Amniotic epithelial cell (primary cell): ENCODE measurements at places on chromosomes 2 and 18.

DNA sequence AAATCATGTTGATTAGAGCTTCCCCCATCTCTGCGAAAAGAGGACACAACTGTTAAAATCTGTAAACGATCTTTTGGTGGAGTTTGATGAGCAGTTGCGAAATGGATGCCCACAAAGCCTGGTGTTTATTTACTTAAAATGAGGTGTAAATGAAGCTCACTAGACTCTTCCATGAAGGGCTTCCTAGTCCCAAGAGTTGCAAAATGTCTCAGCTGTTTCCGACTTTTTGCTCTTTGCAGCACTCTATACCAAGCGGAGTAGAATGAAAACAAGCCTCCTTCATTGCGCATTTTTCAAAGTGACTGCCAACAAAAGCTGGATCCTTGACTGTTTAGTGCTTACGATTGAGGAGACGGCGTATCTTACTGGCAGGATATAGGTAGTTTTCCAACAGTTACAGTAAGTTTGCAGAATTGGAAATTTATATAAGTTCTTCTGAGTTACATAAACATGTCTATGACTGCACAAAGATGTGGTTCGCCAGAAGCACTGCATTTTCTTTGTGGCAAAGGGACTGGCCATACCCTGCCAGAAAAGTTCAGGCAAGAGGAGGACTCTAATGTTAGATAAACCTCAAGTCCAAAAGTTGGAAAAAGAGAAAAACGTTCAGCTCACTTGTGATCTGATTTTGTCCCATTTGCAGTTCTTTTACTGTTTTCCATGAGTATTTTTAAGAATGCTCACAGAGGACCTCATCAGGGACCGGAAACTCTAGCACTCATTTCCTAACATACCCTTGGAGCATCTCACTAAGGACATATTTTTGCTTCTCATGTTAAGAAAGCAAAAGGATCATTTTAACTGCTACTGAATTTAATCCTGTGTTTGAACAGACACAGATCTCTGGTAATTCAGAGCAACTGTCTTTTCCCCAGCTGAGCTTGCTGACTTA is 42.7 kb downstream of the COLEC12 start:
- no peak for DNase-seq

DNA sequence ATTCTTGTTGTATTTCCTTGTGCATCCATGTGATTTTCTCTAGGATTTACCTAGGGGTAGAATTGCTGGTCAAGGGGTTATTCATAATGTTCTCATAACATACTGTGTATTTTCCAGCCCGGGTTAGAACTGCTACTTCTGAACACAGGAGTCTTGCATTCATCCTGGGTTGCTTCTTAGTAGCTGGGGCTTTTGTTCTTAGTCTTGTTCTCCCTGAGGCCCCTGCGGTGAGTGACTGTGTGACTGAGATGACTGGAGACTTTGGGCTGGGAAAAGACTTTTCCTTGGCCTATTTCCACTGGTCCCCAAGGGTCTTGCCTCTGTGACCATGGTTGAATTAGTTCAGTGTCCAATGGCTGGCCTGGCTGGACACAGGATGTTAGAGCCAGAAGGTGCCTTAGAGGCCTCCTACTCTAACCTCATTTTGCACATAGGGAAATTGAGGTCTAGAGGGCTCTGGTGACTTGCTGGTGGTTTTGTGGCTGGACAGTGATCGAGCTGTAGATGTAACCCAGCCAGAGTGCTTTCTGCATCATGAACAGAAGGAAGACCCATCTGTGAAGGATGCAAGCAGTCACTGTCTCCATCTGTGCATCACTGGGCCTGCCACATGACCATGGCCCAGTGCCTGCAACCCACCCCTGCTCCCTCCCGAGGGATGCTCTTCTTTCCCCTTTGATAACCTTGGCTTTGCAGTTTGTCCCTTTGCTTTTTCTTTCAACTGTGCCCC is 233.3 kb downstream of the FHOD3 start:
- no peak for DNase-seq

DNA sequence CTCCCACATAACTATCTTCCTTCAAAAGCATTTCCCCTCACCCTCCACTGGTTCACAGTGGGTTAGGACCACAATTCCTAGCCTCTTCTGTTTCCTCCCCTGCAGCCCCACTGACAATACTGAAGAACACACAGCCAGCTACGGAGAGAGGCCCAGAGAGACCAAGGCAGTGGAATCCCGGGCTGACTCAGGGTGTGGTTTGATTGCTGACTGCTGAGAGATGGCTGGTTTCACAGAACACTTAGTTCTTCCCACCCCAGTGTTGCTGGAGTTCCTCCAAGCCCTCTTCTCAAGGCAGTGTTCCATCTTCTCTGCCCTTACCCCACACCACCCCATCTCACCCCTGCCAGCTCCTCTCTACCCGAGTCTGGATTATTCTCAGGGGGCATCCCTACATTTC is 43.3 kb upstream of the ZFP36L2 start:
- peak; percentile 98 for DNase-seq

- no peak for DNase-seq
These were observed 175.3 kb upstream of the THUMPD2 start for GRCh38 chr2:39954346-39954745.

DNA sequence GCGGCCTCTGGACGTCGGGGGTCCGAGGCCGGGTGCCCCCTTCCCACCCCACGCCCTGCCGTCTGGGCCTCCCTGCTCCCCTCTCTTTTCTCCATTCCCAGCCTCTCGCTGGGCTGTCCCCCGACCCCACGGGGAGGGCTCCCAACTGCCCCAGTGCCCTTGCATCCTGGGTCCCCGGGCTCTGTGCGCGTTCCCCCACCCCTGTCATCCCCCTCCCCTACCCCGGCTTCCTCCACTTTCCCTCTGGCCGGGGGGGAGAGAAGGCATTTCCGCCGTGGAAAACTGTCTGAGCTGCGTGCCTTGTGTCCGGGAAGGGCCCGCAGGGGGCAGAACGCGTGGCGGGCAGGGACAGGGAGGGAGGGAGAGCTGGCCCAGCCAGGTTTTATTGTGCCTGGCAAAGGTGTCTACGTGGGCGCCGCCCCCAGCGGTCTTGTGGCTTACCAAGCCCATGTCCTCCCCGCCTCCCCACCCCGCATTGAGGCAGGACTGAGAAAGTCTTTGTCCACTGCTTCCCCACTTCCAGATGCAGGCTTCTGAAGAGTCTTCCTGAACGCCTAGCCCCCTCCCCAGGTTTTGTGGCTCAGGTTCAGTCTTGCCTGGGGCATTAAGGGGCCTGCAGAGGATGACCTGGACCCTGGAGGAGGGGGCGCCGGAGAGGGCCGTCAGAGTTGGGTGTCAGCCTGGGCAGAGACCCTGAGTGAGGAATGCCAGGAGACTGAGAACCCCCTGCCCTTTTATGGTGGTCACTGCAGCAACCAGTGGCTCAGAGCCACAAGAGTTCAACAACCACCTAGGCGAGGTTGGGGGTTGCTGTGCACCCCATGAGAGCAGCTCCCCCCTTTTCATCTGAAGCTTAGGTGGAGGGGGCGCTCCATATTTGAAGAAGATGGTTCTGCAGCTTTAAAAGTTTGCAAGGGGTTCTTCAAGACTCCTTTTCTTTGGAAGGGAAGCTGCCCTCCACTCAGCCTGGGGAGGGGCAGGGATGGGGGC is 1.3 kb downstream of the ITM2C start:
- no peak for DNase-seq

DNA sequence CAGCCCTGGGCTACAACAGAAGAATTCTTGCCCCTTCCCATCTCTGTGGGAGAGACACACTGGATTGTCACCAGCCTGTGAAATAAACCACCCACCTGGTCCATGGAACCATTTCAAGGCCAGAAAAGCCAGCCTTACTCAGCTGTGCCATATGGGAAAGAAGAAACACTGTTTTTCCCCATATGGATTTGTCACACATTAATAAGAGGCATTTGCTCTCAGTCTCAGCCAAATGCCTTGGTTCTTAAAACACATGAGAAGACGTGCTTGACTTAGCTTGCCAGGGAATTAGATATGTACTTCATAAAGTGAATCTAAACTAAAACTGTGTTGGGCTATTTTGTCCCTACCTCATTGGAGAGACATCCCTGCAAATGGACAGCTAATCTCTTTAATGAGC is 308.6 kb upstream of the TNP1 start:
- DNase-seq, result no peak
